ENCODE measurements at places on chromosomes 2 and 18. TPM values are rescaled to one million over a fixed set of nuclear protein-coding genes. Genes with fewer than 3 reads are reported as not detected.

DNA sequence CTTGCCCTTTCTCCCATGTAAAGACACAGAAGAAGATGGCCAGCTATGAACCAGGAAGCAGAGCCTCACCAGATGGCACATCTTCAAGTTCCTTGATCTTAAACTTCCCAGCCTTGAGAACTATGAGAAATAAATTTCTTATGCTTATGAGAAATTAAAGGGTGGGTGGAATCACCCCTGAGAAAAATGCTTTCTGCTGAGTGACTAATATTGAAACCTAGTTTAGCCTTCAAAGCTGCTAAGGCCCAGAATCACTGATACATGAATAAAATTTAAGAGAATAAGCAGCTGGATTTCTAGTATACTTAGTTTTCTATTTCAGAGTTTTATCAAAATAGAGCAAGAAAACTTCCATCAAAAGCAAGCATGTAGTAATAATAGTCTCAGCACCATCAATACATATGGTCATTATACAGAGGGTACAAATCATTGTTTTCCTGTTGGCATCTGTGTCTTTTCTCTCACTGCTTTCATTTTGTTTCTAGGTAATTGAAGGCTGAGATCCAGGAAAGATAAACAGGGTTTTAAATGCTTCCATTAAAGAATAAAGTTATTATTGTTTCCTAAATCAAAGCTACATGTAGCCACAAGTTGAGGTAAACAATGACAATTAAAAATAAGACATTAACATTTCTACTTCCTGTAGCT is 53.3 kb upstream of the COL5A2 start:
- DNase-seq: no peak

- DNase-seq: no peak
Measured at GRCh38 chr2:223155956-223156355, 104.0 kb downstream of the KCNE4 start.

- DNase-seq: no peak
Measured at GRCh38 chr18:26421931-26422330, 126.4 kb downstream of the KCTD1 start.

Gene SOS1
- 40.2 TPM for total RNA-seq

Gene SLC9A2
- total RNA-seq: not detected

GRCh38 chr2:111656894-111657293 is 227.1 kb downstream of the ANAPC1 start:
- DNase-seq: no peak

Gene DSC3
- total RNA-seq: 4.1 TPM

- no peak for DNase-seq
Measured at GRCh38 chr2:197079832-197080555, 153.5 kb upstream of the PGAP1 start.

DNA sequence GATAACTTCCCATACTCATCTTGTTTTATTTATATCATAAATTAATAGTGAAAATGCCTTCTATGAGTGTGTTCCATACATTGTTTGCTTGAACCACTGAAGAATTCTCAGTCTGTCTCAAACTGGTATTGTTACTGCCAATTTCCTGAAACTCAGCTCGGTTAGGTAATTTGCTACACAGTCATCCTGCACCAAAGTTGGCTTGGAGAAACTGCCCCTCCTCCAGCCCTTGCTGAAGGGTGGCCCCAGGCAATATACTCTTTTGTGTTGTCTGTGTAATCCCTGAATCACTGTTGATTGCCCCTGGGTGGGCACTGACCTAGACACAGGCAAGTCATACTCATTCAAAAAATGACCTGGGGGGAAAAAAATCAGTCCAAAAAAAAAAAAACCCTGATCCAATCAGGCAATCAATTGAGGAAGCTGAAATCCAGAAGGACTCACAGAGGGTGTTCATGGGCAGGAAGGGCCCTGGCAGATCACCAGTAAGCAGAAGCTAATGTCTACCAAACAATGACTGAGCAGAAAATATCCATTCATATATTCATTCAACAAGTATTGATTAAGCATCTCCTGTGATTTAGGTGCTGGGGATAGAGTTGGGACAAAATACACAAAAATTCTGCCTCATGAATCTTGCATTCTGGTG is 3.8 kb upstream of the SESTD1 start:
- no peak for DNase-seq

Gene CDH7
- total RNA-seq: not detected

Gene IAH1
- 66.6 TPM for total RNA-seq

DNA sequence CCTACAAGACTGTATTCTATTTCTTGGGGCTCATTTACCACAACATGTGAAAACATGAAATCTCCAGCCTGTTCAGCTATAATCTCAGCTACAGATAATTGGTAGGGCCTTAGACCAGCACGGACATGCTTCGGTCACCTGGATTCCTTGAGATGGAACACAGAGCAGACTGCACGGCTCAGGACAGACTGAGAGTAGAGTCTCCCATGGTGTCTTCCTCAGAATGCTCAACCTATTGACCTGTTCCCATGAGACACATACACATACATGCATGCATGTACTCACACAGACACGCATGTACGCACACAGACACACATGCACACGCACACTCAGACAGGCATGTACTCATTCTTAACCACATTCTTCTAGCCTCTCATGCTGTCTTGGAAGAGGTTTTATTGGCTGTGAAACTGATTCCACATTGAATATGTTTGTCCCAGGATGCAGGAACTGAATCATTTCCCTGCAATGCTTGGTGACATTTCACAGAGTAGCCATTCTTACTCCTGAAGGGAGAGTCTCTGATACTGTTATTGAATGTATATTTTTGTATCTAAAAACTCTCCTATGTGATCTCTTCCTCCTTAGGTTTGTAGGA is 23.5 kb upstream of the BZW1 start:
- DNase-seq: no peak

- no peak for DNase-seq
Measured at GRCh38 chr2:78439122-78439521, 586.4 kb upstream of the REG3G start.

Measured in chondrocyte (in vitro differentiated cells).